LoVo (cell line): ENCODE measurements at places on chromosomes 5 and 9.
A peak's percentile ranks its signal among the peaks of the same experiment; 100 is the strongest.

DNA sequence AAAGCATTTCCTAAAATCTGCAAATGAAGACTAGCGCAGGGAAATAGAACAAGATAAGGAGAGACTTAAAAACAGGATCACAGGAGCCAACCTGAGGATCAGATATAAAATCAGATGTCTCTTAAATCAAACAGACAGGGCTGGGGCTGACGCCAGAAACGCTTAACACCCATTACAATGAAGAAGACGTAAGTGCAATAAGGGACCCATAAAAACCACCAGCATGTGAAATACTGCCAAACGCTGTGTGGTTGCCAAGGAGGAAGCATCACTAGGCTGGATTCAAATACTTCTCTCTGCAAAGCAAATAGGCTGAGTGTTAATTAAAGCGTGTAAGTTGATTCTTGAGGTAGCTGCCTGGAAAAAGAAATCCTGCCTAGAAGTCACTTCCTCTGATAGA lies 74.4 kb upstream of the ATP10B start:
- DNase-seq: peak; percentile 43

DNA sequence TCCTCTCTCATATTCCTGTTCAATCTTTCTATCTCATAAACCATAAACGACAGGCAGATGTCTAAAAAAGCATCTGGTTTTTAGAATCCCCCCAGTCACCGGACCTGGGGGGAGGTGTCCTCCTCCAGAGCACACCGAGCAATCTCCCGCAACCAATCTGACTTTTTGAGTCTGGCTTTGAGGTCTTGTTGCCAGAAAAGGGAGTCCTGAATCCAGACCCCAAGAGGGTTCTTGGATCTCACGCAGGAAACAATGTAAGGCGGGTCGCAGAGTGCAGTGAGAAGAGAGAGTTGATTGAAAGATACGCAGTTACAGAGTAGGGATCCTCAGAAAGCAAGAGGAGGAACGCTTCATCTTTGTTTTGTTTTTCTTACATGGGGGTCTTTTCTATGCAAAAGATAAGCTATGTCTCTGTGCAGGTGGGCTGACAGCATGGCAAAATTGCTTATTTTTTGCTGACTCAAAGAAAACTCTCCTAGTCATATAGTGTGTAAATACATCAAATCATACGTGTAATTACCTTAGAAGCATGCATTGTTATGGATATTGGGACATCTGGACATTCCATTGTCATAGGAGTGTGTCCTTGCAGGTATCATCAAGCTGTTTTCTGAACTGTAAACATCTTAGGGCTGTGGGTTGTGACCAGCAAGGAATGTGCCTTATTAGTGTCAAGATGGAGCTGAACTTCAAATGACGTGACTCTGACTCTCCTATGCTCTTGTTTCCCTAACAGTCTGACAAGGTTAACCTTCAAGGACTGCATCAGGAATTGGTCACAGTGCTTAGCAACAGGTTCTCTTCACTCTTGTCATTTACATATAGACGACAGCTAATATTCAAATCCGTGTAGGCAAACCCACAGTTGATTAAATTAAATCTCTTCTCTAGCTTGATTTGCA lies 159.3 kb upstream of the DAPK1 start:
- no peak for DNase-seq

DNA sequence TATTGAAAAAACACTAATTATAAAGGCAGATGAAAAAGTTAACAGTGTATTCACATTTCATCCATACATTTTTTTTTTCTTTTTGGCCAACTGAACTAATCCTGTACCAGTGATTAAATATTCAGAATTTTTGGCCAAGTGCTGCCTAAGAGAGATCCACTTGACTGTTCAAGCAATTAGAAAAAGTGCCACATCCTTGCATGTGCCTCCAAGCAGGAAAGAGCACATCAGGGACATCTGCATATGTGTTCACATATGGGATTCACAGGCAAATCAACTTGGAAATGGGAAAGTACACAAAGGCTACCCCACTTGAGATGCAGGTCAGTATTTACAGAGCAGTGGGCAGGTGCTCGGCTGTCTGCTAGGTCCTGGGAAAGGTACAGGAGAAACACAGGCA lies 163.3 kb upstream of the LHFPL2 start:
- DNase-seq: no peak

- DNase-seq: no peak
Measured at GRCh38 chr5:92637960-92638359, 943.1 kb downstream of the NR2F1-AS1 start.

- DNase-seq: no peak
Measured at GRCh38 chr5:146682899-146683532, 167.0 kb upstream of the GPR151 start.

GRCh38 chr9:83281306-83282255 lies 218.6 kb upstream of the RASEF start:
- peak; percentile 46 for DNase-seq

DNA sequence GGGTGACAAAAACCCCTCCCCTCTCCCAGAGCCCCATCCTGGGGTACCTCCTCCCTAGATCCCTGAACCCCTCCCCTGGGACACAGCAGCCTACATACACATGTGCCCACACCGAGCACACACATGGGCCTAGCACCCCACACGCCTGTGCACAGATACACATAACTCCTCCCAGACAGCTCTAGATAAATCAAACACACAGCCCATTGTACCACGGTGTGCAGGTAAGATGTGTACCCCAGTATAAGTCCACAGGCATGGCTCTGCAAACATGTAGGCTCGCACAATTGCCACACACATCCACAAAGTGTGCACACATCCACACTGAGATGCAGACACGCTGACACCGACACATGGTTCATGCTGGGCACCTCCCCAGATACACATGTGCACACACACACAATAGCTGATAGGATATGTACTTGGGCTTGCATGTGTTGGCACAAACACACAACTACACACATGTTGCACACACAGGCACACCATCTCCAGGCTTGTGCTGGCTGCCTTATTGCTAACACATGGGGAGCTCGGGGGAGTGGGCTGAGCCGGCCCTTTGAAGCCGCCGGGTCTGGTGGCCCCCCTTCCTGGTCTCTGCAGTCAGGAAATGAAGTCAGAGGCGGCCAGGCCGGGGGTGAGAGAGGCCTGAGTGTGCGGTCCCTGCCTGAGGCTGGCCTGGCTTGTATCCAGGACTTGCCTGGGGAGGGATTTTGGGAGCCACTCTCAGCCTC lies 30.2 kb downstream of the GOLGA2 start:
- DNase-seq: no peak
